ENCODE measurements at places on chromosomes 12 and 14.

DNA sequence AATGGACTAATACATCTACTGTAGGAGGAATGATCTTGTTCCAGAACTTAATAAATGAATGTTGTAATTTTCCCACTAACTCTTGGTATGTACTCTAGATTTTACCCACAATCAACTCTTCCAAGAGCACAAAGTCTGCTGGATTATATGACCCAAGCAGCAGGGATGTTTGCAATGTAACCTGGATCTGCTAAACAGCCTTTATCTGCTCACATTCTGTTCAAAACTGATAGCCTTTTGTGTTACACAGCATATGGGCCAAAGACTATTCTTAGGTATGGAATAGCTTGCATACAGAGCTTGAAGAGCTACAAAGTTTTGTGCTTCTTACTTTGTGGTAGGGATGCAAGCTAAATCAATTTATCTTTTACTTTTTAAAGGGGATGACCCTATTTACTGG lies 213.7 kb upstream of the DCN start:
- no peak for DNase-seq

DNA sequence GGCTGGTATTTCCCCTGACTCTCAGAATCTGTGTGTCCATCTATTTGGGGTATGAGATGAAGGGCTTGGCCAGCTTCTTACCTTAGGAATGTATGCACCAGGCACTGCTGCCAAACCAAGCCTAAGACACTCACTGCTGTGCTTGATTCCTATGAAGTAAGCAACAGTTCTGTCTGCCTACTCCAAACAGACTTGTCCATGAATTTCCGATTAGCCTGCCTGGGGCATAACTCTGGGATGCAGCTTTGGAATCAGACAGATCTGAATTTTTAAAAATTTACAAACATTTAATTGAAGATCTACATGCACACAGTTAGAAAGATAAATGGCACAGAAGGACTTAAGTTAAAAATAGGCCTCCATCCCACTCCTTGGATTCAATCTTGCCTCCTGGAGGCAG lies 59.5 kb upstream of the JDP2 start:
- peak; percentile 22 for DNase-seq

DNA sequence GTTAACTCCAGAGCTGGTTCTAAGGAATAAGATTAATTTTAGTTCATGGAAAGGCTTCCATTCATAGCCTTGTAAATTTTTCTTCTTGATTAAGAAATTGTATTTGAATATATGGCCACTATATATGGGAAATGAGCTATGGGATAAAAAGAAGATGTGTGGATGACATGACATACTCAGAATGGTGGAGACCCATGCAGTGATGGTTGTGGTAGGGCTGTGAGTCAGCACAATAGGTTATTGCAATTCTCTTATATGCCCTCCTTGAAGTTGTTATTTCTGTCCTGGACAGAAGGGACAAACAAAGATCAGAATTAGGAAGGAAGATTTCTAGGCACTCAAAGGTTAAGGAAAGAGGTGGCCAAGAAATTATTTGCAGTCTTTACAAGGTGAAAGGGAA lies 21.5 kb downstream of the RASSF9 start:
- no peak for DNase-seq

- DNase-seq = no peak
Observed at GRCh38 chr12:90174198-90174510, 465.5 kb upstream of the ATP2B1 start.

DNA sequence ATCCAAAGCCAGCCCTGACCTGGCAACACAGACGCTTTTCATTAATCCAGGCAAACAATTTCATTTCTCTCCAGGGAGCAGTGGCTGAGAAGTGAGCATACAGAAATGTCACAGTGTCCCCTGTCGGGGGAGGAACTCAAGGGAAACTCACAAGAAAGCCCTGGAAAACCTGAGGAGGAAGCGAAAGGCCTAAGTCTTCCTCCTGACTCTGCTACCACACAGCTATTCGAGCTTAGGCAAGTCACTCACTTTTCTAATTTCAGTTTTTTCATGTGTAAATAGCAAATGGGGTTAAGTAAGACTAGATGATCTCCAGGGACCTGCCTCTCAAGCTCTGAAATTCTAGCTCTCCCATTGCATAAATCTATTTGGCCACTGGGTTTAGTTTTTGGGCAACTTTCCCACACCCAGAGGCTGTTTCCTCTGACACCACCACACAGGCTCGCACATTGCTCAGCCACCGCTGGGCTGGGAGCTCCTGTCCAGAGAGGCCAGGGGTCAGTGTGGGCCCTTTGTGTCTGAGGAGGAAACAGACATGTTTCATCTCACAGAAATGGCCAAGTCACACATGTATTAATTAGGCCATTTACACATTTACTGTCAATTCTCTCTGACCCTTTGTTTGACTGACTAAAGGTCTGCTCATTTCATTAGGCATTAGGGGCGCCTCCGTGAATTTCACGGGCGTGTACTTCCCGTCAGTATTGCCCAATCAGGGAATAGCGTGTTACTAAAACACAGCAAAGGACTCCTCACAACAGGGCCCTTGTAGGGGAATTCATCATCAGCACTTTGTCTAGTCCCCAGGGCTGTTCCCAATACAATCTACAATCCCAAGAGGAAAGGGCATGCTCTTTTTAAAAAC lies 9.8 kb upstream of the PNMA1 start:
- peak; percentile 47 for DNase-seq

DNA sequence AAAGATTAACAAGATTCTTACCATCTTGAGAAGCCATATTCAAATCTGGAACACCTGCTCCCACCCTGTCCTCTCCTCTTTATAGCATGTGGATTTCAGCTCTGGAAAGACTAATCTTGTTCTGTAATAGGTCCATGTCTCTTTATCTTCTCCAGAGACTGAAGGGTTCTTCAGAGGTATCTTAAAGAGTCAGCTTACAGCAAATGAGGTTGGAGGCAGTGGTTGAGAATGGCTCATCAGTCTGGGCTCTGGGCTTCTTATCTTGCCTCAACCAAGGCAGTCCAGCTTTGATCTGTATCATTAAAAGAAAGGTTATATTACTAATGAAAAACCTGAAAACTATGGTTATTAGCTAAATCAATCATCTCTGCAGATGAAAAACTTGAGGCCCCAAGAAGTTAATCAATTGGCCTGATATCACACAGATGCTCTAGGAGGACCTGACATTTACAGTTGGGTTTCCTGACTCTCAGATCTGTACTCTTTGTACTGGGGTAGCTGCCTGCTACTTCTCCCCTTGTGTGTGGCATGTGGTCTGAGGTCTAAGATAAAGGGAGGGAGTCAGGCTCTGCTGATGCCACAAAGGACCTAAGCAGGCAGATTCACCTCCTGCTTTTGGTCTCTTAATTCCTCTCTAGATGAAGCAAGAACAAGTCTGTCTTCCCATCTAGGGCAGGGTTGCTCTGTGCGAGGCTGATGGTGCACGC lies 1.7 kb upstream of the AKAP6 start:
- no peak for DNase-seq

DNA sequence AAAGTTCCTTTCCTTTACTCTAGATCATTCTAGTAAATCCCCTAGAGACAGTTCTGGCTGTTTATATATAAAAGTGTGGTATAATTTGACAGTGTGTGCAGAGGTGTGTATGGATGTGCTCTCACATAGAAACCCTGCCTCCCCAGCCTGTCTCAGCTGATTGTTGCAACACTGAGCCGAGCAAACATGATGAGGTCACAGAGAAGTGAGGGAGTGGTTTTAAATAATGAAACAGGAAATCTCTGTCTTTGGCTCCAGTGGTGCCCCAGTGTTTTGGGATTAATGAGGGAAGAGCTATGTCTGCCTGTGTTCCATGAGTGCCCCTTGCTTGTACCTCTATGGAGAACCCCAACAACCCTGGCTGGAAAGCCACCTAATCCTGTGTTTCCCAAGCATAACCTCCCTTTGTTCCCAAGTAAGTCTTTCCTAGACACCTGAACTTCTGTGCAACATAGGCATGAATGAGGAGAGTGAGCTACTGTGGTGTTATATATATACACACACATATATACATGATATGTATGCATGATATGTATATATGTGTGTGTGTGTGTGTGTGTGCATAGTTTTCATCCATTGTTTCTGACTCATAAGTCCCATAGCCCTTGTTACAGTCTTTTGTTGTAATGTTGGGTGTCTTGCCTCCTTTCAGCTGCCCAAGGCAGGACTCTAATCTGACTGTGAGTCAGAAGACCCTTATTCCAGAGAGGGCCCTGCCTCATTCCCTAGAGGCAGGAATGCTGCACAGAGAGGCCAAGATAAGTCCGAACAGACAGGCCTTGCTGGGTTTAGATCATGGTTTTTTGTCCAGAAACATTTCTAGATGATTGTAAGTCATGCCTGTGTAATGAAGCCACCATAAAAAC lies 18.0 kb downstream of the TRAF3 start:
- DNase-seq = peak; percentile 75
